IPS-NIHi11 (cell line): ENCODE measurements at places on chromosomes 12 and 14.

DNA sequence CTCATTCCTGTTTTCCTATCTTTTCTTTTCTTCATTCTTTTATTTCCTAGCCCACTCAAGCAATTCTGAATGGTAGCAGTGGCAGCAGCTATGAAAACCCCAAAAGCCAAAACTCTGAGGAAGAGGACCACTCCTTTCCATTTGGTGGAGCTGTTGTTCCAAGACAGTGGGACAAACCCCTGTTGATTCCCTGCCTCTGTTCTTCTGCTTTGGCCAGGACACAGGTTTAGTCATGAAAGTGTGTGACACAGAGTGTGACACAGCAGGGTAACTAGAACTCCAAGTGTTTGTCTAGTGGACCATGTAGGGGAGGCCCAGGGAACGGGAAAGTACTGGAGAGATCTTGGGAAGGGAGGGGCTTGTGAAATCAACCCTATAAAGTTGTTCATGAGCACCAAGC, 71.1 kb downstream of the PTCSC3 start:
- DNase-seq = peak; percentile 75

- DNase-seq = peak; percentile 13
Measured at GRCh38 chr14:68146818-68147217, 327.2 kb downstream of the RAD51B start.

GRCh38 chr14:30869551-30870155, 4.7 kb upstream of the COCH start:
- no peak for DNase-seq

DNA sequence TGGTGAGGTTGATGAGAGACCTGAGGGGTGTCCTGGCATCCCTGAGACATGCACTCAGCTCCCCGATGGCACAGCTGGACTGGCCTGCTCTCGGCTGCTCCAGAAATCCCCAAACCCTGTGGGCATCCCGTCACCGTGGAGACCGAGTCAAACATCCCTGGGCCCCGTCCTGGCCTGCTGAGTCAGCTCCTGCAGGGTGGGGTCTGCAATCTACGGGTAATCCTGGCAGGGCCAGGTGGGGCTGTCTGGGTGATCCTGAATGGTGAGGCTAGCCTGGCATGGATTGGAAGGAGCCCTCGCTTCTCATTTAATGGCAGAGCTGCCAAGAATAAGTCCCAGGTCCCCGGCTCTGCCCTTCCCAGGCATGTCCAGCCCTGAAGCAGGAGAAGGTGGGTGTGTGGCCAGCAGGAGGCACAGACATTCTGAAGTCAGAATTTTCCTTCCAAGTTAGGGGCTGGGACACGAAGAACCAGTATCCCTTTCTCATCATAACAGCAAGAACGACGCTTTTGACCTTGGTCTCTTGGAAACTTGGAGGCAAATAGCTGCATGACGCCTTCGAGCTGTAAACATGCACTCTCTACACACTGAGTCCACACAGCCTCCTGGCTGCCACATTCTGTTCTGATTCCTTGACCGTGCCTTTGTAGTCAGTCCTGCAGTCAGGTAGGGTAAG, 17.7 kb upstream of the SERPINA4 start:
- no peak for DNase-seq

DNA sequence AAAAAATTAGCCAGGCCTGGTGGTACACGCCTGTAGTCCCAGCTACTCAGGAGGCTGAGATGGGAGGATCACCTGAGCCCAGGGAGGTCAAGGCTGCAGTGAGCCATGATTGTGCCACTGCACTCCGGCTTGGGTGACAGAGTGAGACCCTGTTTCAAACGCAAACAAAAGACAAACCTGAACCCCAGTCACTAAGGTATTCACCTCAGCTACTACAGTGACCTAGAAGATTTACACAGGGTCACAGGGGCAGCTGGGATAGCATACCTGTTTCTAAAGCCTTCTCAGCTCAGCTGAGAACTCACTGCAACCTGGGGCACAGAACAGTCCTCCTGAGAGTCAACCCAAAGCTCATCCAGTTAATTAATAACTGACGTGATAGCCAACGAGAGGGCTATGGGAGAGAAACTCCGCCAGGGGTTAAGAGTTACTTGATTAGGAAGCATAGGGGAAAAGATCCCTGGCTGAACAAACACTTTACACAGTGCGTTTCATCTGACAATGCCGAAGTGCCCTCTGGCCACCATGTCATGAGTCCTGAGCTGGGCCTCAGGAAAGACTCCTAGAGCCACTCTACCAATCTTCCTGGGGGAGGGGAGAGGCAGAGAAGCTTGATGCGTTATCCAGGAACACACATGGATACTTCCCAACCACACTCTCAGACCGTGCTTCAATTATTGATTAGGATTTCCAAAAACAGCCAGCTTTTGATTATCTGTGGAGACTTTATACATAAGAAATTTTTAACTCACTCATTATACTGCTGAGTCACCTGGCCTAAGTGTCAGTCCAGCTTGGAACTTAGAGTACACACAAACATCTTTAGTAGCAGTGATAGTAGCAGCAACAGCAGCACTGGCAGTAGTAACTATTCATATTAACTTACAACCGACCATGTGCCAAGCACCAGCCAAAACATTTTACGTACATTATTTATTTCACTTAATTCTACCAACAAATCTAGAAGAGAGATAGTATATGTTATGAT, 48.2 kb downstream of the FOXN3 start:
- DNase-seq = no peak

DNA sequence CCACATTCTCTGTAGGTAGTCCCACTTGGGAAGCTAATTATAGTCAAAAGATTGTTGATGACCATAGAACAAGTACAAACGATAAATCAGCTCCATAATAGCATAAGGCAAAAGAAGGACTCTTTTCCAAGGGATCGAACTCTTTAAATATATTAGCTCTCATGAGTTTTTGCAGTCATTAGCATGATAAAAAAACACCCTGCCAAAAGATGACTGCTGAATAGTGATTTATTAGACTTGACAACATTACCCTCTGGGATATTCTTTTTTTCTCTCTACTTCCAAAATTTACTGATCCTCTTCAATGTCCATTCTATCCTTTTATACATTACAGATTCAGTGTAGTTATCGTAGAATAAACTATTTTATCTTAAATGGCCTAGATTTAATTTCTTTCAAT, 14.2 kb downstream of the EPYC start:
- DNase-seq = no peak

- DNase-seq = no peak
Measured at GRCh38 chr14:91708795-91709194, 23.1 kb downstream of the CATSPERB start.

DNA sequence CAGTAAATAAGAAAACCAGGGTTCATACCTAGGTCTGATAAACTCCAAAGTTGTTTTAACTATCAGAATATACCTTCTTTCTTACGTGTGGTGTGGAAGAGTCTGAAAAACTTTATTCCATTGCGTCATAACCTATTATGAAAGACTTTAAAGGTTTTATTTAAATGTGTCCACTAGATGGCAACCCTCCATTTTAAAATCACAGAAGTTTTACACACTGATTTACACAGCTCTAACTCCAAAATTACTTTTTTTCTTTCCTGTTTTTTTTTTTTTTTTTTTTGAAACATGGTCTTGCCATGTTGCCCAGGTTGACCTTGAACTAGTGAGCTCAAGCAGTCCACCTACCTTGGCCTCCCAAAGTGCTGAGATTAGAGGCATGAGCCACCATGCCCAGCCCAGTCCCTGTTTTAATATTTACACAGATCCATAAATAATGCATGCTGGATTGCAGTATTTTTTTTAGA, 17.3 kb upstream of the TMPRSS12 start:
- DNase-seq = peak; percentile 22

- no peak for DNase-seq
Measured at GRCh38 chr12:74646831-74647230, 109.2 kb downstream of the ATXN7L3B start.
